ENCODE measurements at places on chromosomes 11 and 22. TPM values are rescaled to one million over a fixed set of nuclear protein-coding genes. Genes with fewer than 3 reads are reported as not detected.

Gene OR52I1
- total RNA-seq: not detected

Gene PANX2
- total RNA-seq: under 0.01 TPM

Gene MPZL2
- 106 TPM for total RNA-seq

Gene ST14
- total RNA-seq: 100.0 TPM

Gene TSKU
- 14.5 TPM for total RNA-seq

Data from tracheal epithelial cell (primary cell).